CD4-positive, alpha-beta T cell treated with Interleukin-6 for 4 hours (primary cell): ENCODE measurements at places on chromosomes 11 and 22.

- no peak for DNase-seq
Observed at GRCh38 chr11:104155375-104155774, 8.6 kb downstream of the PDGFD start.

DNA sequence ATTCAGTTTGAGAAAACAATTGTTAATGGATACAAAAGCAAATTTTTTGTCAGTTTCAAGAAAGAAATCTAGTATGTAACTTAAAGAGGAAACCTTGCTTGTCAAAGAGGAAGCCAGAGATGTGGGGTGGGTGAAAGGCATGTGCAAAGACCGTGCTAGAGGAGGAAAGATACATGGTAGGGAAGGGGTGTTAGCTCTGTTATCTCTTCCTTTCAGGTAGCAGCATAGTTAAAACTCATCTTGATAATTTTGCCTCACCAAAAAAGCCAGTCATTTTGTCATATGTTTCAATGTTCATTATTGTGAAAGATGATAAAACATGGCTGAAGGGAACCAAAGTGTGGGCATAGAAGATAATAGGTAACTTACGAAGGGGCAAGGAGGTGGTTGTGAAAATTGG lies 2.6 kb upstream of the MS4A2 start:
- no peak for DNase-seq

DNA sequence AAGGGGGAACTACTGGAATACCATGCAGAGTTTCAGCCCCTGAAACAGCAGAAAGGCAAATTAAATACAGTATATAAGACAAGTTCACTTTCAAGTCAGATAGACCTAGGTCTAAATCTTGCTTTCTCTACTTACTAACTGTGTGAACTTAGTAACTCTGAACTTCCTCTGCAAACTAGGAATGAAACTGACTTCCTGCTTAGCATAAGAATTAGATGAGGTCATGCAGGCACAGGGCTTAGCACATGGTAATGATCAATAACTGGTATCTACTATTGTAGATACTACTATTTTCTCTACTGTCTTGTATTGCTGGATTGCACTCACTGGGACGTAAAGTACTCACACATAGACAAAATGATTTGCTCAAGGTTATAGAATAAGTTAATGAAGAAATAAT lies 51.5 kb upstream of the MTNR1B start:
- no peak for DNase-seq

- DNase-seq: no peak
Observed at GRCh38 chr11:19978668-19979518, 181.4 kb downstream of the DBX1 start.

- peak; percentile 82 for DNase-seq
Observed at GRCh38 chr11:66068154-66068821, 1.8 kb upstream of the PACS1 start.

GRCh38 chr22:41845380-41846267 lies 12.7 kb downstream of the SREBF2 start:
- DNase-seq: no peak

DNA sequence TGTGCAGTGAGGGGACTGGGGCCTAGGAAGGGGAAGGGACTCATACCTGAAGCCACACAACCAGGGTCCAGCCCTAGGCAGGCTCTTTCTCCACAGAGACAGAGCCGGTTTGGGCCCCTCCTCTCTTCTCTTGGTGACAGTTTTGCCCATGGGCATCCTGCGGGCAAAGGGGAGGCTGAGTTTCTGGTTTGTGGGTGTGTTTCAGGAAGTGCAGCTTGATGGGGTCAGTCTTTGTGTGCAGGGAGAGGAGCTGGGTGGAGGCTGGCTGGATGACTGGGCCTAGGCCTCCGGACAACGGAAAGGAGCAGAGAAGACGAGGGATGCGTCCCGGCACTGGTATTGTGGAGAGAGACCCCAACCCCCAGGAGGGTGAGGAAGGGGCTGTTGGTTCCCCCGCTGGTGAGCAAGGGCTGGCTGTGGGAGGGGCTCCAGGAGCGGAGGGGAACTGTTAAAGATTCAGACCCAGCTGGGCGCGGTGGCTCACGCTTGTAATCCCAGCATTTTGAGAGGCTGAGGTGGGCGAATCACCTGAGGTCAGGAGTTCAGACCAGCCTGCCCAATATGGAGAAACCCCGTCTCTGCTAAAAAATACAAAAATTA lies 23.4 kb upstream of the CELSR1 start:
- no peak for DNase-seq

DNA sequence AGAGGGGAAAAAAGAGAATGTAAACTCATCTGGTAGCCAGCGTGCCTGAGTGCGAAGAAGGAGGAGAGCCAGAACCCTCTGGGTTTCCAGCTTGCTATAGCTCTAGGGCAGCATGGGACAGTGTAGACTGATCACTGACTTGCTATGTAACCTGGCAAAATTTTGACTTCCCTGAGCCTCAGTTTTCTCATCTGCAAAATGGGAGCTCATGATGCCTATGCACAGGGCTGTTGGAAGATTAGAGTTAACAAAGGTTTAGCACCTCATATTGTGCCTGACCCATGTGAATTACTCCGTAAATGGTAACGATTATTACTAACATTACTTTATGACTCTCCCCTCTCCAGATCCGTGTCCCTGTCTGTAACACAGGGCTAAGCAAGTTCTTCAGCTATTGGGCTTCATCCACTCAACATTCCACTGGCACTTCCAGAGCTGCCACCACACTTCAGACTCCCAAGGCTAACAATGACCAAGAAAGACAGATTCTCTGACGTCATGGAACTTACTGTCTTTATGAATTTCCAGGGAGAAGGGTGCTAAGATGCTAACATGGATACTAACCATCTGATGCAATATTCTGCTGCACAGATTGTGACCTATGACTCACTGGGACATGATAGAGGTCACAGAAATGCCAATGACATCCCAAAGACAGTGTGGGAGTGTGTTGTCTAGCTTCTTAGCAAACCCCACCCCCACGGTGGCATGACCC lies 195.2 kb downstream of the TRIM29 start:
- DNase-seq: no peak

DNA sequence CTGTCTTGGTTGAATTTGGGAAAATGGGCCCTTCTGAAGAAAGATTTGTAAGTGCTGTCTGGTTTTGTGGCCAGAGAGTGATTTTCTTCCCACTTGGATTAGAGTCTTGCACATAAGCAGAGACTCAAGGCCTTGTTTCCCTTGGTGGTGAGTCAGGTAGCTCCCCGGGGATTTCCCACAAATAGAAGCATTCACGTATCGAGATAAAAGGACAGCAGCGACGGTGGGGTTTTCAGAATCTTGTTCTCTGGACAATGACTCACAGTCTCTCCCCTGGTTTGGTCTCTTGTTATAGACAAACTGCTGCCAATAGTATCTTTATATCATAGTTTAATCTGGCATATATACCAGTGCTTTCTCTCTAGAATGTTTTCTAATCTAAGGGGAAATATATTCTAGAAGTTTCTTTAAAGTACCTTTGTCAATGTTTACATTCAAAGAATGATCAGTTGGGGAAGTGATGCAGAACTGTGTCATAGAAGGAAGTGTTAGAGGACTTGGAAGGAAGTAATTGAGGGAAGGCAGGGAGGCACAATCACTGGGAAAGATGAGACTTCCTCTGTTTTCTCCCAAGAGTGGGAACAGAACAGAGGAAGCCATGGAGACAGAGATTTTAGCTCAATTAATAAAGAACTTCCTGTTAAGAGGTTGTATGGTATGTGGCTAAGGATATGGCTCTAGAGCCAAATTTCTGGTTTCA lies 18.1 kb downstream of the POLA2 start:
- peak; percentile 31 for DNase-seq

GRCh38 chr22:48750826-48751440 lies 1076.7 kb downstream of the BRD1 start:
- DNase-seq: no peak

DNA sequence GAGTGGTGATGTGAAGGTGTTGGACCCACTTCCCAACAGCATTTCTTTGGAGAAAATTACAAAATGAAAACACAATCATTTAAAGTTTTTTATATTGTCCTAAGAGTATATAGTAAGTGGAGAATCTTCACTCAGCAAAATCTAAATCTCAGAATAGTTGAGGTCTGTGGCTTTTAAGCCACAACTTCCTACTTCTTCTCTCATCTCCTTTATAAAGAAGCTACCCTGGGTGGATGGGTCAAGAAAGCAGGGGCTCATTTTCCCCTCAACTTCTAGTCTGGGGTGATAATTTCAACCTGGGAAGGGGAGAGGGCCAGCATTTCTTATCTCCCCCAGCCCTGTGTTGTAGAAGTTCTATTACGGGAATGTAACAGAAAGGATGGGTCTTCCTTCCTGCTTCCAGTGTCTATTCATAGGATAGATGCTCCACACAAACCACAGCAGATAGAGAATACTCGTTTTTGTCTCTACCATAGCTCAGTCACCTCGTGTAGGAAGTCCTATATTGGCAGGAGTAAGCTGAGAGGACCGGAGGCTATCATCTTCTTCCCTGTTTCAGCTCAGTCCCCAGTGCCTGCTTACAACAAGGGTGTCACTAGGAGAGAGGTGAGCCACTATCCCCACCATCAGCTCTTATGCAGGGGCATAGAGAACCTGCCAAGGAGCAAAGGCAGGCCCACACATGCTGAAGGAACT lies 341.5 kb downstream of the CASP12 start:
- DNase-seq: no peak

DNA sequence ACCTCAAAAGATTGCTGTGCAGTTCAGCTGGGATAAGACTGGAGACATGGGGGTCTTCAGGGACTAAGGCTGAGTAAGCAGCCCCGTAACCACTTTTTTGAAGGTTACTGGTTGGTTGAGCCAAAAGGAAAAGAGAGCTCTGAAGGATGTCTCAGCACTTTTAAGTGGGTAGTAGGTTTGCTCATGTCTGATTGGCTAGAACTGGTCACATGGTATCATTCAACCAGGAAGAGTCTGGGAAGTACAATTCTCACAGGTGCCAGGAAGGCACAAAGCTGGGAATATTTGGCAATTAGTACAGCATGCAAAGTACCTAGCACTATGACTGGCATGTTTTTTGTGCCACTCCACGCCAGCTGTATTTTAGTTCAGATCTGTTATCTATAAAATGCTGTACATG lies 58.1 kb downstream of the SNX19 start:
- DNase-seq: no peak

DNA sequence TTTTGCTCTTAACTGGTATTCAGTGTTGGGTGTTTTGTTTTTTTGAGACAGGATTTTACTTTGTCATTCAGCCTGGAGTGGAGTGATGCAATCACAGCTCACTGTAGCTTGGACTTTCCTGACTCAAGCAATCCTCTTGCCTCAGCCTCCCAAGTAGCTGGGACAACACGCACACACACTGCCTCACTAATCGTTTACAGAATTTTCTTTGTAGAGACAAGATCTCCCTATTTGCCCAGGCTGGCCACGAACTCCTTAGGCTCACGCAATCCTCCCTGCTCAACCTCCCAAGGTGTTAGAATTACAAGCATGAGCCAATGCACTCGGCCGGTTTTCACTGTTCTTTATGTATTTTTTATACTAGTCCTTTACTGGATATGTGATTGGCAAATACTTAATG lies 51.0 kb upstream of the IGLL5 start:
- no peak for DNase-seq

- DNase-seq: no peak
Observed at GRCh38 chr11:110000031-110000502, 93.1 kb upstream of the ZC3H12C start.

DNA sequence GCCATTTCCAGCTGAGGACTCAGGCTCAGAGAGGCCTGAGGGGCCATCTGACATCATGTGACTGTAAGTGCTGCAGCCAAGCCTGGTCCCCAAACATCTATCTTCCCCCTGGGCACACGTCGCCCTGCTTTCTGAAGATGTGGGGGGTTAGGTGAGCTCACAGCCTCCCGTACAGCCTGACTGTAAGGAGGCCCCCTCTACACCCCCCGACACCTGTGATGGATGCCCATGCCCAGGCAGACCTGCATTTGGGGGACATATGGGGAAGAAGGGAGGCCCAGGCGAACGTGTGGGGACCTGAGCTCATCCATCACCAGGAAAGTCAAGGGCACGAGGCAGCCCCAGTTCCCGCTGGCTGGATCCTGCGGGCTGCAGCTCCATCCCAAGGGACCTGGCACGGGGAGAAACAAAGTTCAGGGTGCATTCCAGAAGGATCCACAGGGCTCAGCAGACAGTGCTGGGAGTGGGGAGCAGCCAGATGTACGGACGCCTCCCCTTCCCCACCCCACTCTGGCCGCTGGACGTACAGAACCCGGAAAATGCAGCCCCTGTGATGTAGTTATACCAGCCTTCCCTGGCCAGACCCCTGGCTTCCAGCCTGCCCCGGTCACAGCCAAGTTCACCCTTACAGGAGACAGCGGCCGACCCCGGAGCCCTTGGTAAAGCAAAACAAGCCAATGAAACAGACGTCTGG lies 1431.4 kb downstream of the BRD1 start:
- DNase-seq: no peak

- no peak for DNase-seq
Observed at GRCh38 chr11:100756559-100756958, 69.5 kb downstream of the ARHGAP42 start.
